Colonic mucosa (tissue), 4 donors: ENCODE measurements at places on chromosomes 16 and 17.

GRCh38 chr17:35866341-35866950 lies 2.2 kb downstream of the HEATR9 start:
- DNase-seq, result no peak

- peak; percentile 64 for DNase-seq
Observed at GRCh38 chr16:1333149-1333812, at the start of gene BAIAP3. Gene BAIAP3, plus strand, starts transcription at chr16:1333645. Its CDS starts 4,905 bp downstream, at chr16:1338550.

- DNase-seq, result peak; percentile 85
Observed at GRCh38 chr17:39705786-39706348, 6.0 kb downstream of the ERBB2 start.

GRCh38 chr16:79862601-79863000 lies 262.1 kb upstream of the MAF start:
- DNase-seq, result no peak

DNA sequence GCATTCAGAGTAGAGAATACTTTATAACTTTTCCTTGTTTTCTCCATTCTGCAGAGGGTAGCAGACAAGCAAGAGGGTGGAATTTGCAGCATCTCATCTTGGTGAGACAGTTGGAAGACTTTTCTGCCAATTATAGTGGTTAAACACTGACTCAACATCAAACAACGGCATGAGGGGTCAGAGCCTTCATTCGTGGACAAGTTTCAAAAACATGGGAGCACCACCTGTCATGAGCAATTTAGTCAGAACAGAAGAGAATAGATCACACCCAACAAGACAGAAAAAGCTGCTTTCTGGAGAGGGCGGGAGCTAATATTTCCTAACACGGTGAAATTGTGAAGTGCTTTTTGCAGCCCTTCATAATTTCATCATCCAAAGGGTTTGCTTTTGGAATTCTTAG lies 17.9 kb upstream of the ZNF652 start:
- no peak for DNase-seq

DNA sequence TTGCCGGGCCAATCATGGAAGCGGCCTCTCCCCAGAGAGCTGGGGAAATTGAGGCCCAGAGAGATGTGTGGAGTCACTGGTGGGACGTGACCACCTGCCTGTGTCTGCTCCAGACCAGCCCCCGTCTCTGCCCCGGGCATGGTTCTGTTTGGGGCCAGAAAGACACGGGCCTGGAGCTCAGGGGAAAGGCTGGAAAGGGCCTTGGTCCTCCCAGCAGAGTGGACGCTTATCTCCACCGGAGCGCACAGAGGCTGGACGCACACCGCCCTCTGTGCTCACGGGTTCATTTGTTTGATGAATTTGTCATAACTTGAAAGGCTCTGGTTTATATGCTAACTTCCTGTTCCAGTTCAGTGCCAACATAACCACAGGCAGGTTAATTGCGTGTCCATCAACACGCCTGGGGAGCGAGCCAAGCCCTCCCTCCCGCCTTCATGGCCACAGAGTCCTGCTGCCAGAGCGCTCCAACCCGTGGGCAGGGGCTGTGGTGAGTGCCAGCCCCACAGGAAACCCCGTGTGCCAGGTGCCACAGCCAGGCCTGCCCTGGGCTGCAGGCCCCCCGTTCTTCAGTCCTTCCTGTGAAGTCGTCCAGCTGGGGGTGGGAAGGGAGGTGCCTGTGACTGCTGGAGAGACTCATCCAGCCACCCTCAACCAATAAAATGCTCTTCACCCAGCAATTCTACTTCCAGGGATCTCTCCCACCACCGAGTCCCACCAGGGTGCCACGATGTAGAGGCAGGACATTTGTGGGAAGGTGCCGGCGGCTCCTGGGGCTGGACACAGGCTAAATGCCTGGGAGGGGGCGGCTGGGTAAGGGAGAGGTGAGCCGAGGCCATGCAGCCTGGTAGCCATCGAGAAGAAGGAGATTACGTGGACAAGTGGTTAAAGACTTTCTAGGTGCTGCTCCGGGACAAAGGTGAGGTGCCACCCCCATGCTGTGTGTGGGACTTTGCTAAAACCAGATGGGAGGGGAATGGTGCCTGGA lies 29.4 kb upstream of the BAHCC1 start:
- peak; percentile 85 for DNase-seq

GRCh38 chr16:4415538-4416199 lies 727 bp downstream of the CORO7 start:
- DNase-seq, result peak; percentile 75

DNA sequence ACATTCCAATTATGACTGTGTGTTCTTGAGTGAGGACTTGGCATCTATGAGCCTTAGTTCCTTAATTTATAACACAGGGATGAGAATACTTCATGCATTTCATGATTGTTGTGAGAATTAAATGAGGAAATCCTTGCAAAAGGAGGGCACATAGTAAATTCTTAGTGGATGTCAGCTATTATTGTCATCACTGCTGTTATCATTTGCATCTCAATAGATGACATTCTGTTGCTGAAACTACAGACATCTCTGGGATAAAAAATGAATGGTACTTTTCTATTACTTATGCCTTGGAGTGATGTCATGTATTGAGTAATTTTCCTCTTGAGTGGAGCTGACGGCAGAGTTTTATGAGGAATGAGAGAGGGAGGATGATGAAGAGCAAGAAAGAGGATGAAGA lies 184.4 kb upstream of the CDH11 start:
- no peak for DNase-seq

- no peak for DNase-seq
Observed at GRCh38 chr17:2481760-2482159, 29.9 kb downstream of the METTL16 start.

- no peak for DNase-seq
Observed at GRCh38 chr17:31357839-31358394, 33.6 kb upstream of the RAB11FIP4 start.

GRCh38 chr17:9307313-9307998 lies 268.2 kb downstream of the STX8 start:
- no peak for DNase-seq

DNA sequence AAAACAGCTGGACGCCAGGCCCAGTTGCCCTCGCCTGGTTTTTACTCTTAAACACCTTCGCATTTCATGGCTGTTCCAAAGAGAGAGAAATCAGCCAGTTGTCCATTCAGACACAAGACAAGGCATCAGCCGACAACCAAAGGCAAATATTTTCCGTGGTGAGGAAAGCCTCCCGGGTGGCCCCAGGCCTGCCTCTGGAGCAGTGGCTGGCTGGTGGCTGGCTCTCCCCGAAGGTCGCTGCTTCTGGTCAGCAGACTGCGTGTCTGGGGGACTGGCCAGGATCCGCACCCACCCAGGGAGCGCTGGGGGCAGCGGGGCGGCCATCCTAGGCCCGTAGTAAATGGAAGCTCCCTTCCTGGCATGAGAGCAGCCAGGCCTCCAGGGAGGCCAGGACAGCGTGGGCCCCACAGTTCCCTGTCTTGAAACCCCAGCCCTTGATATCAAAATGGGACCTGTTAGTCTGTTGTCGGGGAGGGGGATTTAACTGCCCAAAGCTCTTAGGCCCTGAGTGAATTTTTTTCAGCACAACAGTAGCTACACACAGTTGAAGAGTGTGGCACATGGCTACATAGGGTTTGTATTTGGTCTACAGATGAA lies 57.7 kb downstream of the SREBF1 start:
- DNase-seq, result no peak

DNA sequence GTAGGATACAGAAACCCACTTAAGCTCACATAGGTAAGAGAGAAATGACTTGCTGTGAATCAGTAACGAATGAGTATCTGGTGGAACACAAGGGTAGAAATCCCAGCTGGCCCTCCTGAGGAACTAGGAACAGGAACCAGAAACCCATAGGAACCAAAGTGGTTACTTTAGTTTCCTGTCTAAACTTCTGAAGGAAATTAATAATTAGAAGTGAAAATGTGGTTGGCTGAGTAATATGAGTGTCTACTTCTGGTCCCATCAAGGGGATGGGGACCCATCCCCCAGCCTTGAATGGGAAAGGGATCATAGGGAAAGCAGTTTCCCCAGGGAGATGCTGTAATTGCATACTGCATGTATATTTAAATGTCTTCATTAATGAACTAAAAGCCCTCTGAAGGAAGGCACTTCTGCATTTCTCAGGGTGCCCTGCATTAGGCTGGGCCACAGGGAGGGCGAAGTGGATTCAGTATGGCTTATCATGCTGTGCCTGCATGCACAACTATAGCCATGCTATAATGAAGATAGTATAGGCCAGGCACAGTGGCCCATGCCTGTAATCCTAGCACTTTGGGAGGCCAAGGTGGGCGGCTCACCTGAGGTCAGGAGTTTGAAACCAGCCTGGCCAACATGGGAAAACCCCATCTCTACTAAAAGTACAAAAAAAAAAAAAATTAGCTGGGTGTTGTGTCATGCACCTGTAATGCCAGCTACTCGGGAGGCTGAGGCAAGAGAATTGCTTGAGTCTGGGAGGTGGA lies 45.6 kb downstream of the CYB5B start:
- no peak for DNase-seq

DNA sequence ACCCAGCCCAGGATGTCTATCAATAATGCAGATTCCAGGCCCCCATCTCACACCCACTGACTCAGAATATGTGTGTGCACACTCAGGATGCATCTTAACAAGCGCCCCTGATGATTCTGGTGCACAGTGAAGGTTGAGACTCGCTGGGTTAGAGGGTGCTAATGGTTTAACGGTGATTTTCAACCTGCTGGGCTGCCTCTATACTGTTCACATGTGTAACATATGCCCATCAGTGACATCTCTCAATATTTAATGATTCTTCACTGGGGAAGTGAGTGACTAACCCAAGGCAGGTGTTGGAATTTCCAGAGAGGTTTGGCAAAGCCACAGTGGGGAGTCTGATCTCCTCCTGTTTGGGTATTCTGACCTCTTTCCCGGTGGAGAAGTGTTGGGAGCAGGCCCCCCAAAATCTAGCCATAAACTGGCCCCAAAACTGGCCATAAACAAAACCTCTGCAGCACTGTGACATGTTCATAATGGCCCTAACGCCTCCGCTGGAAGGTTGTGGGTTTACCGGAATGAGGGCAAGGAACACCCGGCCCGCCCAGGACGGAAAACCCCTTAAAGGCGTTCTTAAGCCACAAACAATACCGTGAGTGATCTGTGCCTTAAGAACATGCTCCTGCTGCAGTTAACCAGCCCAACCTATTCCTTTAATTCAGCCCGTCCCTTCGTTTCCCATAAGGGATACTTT lies 4.1 kb upstream of the DOC2B start:
- no peak for DNase-seq

DNA sequence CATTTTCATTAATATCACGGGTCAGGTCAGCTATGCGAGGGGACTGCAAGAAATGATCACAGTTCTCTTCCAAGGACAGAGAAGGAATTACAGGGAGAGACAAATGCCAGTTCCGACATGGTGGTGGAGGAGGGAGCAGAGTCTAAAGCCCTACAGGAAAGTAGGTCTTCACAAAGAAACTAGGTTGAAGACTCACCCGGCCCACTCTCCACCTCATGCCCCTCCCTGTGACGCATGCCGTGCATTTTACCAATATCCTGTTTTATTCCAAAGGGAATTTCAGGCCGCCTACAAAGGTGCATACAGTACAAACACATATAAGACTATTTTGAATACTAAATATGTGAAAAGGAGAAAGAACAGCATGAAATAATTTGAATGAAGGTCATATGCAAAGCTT lies 56.8 kb downstream of the CDH11 start:
- no peak for DNase-seq
